ENCODE measurements at places on chromosomes 4 and X.

DNA sequence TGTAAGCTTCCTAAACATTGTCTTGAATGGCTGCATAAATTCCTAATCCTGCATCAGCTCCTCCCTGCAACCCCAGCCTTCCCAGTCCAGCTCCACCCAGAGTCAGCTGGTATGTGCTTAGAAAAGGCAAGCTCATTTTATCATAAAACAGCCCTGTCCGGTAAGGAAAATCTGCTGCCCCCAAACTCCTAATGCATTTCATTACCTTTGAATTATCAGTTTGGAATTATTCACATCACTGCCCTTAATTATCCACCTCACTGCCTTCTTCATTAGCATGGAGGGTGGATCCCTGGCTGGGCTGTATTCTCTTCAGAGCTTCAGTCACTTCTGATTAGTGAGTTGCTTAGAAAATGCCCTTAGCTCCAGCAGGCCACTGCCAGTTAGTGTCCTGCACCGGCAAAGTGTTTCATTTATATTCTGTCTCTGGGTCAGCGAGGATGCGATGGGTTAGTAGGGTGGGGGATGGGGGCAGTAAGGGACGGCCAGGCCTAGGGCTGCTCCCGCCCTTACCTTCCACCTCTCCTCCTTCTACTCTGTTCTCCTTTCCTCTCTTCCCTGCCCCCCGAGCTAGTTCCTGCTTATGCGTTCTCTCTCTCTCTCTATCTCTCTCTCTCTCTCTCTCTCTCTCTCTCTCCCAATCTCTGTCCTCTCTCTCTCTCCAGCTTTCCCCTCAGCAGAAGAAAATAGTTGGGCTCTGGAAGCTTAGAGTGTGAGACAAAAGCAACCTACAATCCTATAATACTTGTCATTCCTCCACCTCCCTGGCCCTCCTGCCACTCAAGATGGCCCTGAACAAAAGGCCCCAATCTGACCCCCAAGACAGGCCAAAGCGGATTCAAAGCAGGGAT is 174.8 kb upstream of the KLF3 start:
- DNase-seq: no peak

GRCh38 chr4:37825968-37826294 is 555 bp upstream of the PGM2 start:
- DNase-seq: no peak

- no peak for DNase-seq
Measured at GRCh38 chr4:26496207-26496783, 6.0 kb upstream of the CCKAR start.

GRCh38 chr4:73764513-73764912 is 24.1 kb downstream of the CXCL8 start:
- no peak for DNase-seq

DNA sequence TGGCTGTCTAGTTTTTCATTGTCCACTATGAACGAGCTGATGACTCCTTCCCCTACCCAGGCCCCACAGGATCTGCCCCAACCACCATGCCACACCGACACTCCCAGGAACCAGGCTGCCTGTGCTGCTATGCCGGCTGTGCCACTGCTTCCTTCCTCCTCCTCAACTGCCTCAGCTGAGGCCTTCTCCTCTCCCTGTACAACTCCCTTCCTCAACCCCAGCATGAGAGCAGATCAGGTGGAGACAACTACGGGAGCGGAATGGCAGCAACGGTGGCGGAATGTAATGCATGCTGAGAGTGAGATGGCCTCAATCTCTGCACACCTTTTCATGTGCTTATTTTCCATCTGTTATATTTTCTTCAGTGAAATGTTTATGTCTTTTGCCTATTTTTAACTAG is 76.3 kb upstream of the ASB12 start:
- no peak for DNase-seq

- DNase-seq: no peak
Measured at GRCh38 chr4:179195887-179196286, 1753.7 kb upstream of the AGA start.

DNA sequence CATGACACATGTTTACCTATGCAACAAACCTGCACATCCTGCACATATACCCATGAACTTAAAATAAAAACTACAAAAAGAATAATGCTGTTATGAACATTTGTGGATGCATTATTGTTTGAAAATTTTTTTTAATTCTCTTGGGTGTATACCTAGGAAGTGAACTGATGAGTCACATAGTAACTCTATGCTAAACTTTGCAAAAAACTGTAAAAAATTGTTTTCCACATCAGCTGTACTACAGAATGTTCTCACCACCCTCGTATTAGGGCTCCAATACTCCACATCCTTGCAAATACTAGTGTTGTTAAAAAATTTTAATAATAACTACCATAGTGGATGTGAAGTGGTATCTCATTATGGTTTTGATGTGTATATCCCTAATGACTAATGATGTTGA is 33.3 kb upstream of the ZNF280C start:
- no peak for DNase-seq

GRCh38 chrX:130172127-130172845 is 524 bp downstream of the RAB33A start:
- DNase-seq: no peak

DNA sequence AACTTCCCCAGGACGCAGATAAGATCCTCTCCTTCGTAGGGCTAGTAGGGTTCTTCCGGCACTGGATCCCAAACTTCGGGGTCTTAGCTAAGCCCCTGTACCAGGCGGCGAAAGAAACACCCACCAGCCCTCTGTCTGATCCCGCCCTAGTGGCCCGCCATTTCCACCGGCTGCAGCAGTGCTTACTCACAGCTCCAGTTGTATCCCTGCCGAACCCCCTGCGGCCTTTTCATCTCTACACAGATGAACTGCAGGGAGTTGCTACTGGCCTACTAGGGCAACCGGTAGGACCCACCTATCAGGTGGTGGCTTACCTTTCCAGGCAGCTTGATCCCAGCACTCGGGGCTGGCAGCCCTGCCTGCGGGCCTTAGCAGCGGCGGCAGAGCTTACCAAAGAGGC is 961.2 kb downstream of the RPA4 start:
- no peak for DNase-seq

DNA sequence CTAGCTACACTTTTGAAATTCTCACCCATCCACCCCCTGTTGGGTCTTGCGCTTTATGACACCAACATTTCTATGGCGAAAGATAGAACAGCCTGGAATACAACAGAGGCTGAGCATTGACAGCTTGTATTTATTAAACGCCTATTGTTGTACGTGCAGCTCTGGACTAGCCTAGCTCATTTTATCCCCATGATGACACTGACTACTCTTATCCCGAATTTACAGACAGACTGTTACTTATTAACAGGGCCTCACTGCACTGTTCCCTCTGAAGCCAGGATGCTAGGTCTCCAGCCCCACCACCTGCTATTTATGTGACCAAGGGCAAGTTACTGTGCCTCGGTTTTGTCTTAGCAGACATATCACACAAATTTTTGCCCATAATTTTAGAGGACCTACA is 1.0 kb upstream of the RFC1 start:
- no peak for DNase-seq

- DNase-seq: no peak
Measured at GRCh38 chrX:40952855-40953254, 132.4 kb upstream of the USP9X start.

- DNase-seq: no peak
Measured at GRCh38 chr4:119655111-119655837, 26.7 kb upstream of the PDE5A start.

- DNase-seq: no peak
Measured at GRCh38 chr4:68909385-68909784, 42.2 kb downstream of the UGT2A3 start.

DNA sequence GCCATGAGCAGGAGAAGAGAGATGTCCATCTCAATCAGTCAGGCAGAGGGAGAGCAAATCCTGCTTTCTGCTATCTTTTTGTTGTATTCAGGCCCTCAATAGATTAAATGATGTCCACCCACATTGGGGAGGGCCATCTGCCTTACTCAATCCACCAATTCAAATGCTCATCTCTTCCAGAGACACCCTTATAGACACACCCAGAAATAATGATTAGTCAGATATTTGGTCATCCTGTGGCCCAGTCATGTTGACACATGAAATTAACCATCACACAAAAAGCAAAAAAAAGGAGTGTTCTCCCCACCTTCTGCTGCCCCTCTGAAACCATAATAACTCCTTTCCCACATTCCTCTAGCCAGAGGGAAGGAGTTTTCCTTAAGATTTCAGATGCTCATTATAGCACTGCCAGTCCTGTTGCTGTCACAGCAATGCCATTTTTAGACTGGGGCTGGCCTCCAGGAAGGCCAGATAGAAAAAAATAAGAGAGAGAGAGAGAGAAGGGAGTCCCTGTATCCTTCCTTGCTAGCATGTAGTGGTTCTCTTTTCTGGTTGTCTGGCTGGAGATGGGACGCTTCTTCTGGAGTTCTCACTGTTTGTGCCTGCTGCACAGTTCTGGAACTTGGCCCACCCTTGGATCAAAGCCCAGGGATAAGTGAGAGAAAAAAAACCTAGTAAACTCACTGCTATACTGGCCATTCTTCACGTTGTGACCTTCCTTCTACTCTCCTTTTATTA is 177.7 kb downstream of the RBM46 start:
- no peak for DNase-seq

DNA sequence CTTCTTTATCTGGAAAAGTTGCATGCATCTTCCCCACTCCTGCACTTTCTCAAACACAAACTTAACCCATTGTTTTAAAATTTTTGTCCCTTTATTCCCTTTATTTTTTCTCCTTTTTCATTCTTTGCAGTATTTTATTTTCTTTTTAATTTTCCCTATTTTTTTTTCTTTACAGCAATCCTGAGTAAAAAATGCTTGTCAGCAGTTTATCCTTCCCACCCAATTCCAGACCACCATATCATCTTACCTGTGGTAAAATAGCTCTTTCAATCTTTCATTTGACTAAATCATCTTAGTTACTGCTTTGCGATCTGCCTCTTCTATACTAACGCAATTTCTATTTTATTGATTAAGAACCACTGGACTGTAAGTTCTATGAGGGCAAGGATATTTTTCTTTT is 450.5 kb downstream of the KLHL4 start:
- no peak for DNase-seq

- DNase-seq: no peak
Measured at GRCh38 chrX:37765507-37765906, 14.4 kb upstream of the CYBB start.

DNA sequence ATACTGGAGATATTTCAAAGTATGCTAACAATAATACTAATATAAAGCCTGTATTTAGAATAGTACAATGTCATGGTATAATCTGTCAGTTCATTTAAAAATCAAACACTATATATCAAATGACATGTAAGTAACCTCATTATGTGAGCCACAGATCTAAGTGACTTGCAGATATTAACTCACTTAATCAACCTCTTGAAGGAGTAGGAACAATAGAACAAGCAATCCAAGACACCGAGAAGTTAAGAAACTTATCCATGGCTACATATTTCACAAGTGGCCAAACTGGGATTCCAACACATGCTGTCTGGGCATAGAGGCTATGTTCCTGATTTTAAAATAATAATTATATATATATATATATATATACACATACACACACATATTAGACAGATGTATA is 554.0 kb downstream of the ARAP2 start:
- DNase-seq: no peak

DNA sequence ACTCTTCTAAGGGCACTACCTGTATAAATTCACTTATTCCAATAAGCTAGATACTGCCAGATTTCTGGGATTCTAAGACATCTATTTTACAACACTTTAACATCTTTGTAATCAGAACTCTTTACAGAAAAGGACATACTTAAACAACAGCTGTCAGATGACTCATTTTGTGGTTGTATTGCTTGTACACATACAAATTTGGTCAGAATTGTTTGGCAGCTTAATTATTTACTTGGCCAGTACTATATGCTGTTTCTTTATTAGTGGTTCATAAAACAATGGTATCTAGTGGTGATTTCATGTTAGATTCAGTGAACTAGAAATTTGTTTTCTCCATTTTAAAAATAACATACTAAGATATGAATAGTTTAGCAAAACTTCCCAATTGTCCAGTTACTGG is 27.2 kb downstream of the PALLD start:
- DNase-seq: no peak
